ENCODE measurements at places on chromosomes 4 and X. TPM values are rescaled to one million over a fixed set of nuclear protein-coding genes. Genes with fewer than 3 reads are reported as not detected.

GRCh38 chrX:138745196-138745595 lies 33.7 kb upstream of the FGF13 start:
- no peak for DNase-seq

DNA sequence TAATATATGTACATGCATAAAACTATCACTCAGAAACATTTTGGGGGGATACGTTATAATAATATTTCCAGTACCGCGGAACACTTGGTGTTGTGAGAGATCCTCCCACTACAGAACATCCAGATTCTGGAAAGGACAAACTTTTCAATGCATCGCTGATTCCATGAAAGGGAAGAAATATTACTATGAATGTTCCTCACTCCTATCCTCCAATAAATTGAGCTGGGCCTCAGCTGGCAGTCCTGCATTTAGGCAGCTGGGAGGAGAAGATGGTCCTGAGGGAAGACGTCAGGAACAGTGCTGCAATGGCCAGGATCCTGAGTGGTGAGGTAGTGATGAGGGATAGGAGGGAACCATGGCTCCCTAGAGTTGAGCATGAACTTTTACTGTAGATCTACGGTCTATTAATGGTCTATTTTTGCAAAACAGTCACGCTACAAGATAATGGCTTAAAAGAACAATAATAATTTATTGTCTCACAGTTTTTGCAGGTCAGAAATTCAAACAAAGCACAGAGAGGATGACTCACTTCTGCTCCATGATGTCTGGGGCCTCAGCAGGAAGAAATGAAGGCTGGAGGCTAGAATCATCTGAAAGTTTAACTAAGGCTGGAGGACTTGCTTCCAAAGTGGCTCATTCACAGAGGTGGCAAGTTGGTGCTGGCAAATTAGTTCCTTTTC lies 538.1 kb downstream of the STIM2 start:
- DNase-seq = no peak

DNA sequence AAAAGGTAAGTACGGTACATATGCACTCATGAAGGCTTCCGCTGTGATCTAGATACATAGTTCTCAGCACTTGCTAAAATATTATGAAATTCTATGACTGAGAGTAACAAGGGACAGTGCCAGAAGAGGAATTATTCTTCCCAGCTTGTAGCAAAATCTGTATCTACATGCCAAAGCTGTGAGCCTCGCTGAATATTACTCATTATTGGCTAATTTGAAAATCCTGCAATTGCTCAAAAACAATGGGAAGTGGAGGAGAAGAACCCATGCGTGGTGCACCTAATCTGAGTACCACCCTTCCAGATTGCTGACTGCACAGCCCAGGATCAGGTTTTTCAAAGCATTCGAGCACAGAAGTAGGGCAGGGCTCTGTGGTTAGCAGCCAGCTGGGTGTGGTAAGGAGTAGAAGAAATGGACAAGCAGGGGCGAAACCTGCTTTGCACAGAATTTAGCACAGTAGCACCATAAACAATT lies 17.4 kb upstream of the PDCL2 start:
- no peak for DNase-seq

DNA sequence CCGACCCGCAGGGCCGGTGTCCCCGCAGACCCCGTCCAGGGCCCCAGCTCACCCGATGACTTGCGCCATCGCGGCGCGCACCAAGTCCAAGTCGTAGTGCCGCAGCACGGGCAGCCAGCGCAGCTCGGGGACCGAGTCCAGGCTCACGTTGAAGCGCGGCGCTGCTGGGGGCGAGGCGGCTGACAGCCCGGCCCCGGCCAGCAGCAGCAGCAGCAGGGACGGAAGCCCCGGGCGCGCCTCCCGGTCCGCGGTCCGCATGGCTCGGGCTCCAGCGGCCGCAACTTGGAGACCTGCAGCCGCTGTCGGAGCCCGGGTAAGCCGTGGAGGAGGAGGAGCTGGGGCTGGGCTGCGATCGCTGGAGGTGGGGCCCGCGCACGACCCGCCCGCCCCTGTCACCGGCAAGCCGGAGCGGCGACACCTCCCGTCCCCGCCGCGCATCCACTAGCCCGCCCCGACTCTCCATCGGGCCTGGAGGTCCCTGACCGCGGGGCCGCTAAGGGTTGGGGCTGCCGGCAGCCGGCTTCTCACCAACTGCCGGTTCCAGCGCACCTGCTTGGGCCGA lies at the start of gene NAAA:
TSS of gene NAAA (minus strand) at position 322 of the 562 bp plus-strand sequence. CDS start at position 258, 64 bp downstream.
- peak; percentile 83 for DNase-seq

GRCh38 chr4:119165767-119166166 lies 30.1 kb downstream of the MYOZ2 start:
- DNase-seq = no peak

GRCh38 chr4:175998782-175999181 lies 66.9 kb upstream of the WDR17 start:
- no peak for DNase-seq

Gene P2RY10
- polyA plus RNA-seq = 0.25 TPM

Gene CSAG1
- polyA plus RNA-seq = not detected

Gene MAGEC2
- not detected for polyA plus RNA-seq

Gene MCF2
- 0.11 TPM for polyA plus RNA-seq

Gene XG
- polyA plus RNA-seq = 0.02 TPM

Gene NAP1L5
- 2.9 TPM for polyA plus RNA-seq

Gene CFI
- 410 TPM for polyA plus RNA-seq

Gene CYBB
- 10.2 TPM for polyA plus RNA-seq

Gene SPANXN4
- polyA plus RNA-seq = not detected
